ENCODE measurements at places on chromosomes 5 and 9.

GRCh38 chr9:81798606-81799005 lies 109.3 kb upstream of the TLE1 start:
- no peak for DNase-seq

DNA sequence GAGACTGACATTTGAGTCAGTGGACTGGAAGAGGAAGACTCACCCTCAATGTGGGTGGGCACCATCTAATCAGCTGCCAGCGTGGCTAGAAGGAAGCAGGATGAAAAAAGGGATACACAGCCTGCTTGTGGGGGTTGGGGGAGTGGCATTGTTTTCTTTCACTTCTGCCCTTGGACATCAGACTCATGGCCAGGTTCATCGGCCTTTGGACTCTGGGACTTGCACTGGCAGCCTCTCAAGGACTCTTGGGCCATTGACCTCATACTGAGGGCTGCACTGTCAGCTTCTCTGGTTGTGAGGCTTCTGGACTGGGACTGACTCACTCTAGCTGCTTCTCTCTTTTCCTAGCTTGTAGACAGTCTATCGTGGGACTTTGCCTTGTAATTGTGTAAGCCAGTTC lies 374.9 kb downstream of the TLE1 start:
- no peak for DNase-seq

GRCh38 chr5:88746438-88746882 lies 136.5 kb downstream of the MEF2C start:
- no peak for DNase-seq

DNA sequence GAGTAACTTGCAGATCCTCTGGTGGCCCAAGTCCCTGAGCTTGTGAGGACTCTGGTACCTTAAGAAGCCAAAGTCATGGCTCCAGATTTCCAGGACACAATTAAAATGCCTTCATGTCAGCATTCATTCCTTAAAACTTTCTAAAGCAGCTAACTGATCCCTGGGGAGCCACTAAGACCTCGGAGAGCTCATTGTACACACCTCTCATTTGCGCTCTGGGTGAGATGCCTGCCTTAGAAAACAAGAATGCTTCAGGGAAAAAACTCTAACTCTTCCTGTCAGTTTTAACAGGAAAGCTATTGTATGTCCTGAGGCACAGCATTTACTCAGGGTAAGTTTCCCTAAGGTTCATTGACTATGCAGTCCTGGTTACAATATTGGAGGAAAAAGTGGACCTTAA lies 285.0 kb downstream of the EFNA5 start:
- DNase-seq, result no peak

DNA sequence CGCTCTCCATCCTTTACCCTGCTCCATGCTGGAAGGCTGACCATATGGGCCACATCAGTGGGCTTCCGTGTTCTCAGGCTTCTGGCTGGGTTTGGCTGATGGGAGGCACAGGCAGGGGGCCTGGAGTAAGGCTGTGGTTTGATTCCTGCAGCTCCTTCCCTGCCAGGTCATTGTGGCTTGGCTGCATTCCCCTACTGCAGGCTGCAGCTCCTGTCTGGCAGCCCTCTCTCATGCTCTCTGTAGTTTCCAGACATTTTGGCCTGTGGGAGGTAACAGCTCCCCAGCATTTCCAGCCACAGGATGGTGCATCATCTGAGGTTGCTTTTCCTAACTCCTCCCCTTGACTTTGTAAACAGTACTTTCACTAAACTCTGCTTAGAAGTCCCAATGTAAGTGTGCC lies 102.0 kb upstream of the PTPN3 start:
- no peak for DNase-seq

- no peak for DNase-seq
These were observed 7.0 kb downstream of the TBC1D9B start for GRCh38 chr5:179900711-179901110.

GRCh38 chr9:134690301-134690751 lies 48.7 kb downstream of the COL5A1 start:
- no peak for DNase-seq

- DNase-seq, result no peak
These were observed 1.6 kb downstream of the UNC13B start for GRCh38 chr9:35163413-35163812.

- no peak for DNase-seq
These were observed 71.8 kb upstream of the PPARGC1B start for GRCh38 chr5:149658299-149658698.

GRCh38 chr5:8098081-8098480 lies 229.1 kb downstream of the MTRR start:
- DNase-seq, result no peak

DNA sequence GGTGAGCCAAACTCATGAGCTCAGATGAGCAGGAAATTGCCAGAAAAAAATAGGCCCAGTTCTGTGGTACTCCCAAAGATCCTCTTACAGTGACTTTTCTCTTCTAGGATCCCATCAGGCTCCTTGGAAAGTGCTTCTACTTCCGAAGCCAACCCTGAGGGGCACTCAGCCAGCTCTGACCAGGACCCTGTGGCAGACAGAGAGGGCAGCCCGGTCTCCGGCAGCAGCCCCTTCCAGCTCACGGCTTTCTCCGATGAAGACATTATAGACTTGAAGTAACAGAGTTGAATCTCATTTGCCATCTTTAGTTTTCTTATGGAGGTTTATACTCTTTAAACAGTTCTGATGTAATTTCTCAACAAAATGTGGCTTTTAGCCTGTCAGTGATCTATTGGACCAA lies 4.0 kb upstream of the SLC2A8 start:
- no peak for DNase-seq

- no peak for DNase-seq
These were observed 10.1 kb downstream of the ACO1 start for GRCh38 chr9:32394381-32395049.

DNA sequence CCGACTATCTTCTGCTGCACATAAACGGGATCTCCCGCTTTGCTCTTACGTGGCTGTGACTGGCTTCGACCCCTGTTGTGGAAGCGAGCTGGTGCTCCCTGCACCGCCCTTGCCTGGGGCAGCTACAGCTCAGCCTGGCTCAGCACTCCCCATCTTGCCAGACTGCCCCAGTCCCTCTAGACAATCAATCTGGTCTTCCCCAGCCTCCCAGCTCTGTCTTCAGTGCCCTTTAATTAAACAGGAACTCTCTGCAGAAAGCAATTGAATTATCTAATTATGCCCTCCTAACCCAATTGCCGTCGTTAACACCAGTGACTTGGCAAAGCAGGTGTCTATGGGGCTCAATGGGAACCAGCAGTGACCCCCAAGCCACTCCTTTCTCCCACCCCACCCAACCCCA lies 18.9 kb upstream of the NTNG2 start:
- DNase-seq, result no peak
